ENCODE measurements at places on chromosomes 6 and 20. TPM values are rescaled to one million over a fixed set of nuclear protein-coding genes. Genes with fewer than 3 reads are reported as not detected.
A peak's percentile ranks its signal among the peaks of the same experiment; 100 is the strongest.

Gene SIRPB1
- total RNA-seq, result 2.3 TPM

Gene SLC17A1
- total RNA-seq, result not detected

Gene LBP
- total RNA-seq, result 2.2 TPM

Gene HFE
- 10.5 TPM for total RNA-seq

- no peak for DNase-seq
- H3K4me1 ChIP-seq, result peaks cover 6% of the 10 kb centered on the region
- H3K27ac ChIP-seq, result peak overlapping the region; percentile 59
Observed at GRCh38 chr6:168217880-168218537, 101.6 kb downstream of the DACT2 start.

Gene TAAR2
- total RNA-seq, result not detected

Gene TMEM74B
- 1.5 TPM for total RNA-seq

GRCh38 chr20:46243707-46244628 lies 64.3 kb downstream of the CDH22 start:
- H3K27me3 ChIP-seq, result no peaks in the 10 kb centered on the region
- no peaks in the 10 kb centered on the region for H3K4me1 ChIP-seq
- H3K4me3 ChIP-seq, result no peak overlapping the region
- no peak for DNase-seq
- H3K36me3 ChIP-seq, result no peaks in the 10 kb centered on the region

Gene ZBTB46
- 11.5 TPM for total RNA-seq

DNA sequence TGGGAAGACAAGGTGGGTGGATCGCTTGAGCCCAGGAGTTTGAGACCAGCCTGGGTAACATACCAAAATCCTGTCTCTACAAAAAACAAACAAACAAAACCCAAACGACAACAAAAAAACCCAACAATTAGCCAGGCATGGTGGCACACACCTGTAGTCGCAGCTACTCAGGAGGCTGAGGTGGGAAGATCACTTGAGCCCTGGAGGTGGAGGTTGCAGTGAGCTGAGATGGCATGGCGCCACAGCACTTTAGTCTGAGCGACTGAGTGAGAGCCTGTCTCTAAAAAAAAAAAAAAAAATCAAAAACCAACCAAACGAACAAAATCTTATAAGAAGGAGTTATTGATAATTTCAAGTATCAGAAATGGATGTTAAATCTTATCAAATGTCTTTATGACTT lies 114.9 kb downstream of the CDH26 start:
- peaks cover 5% of the 10 kb centered on the region for H3K4me1 ChIP-seq
- no peak overlapping the region for H3K27ac ChIP-seq
- DNase-seq, result no peak
- no peaks in the 10 kb centered on the region for H3K36me3 ChIP-seq

GRCh38 chr20:60877071-60877857 lies 374.8 kb upstream of the CDH4 start:
- H3K36me3 ChIP-seq, result no peaks in the 10 kb centered on the region
- no peaks in the 10 kb centered on the region for H3K4me1 ChIP-seq
- no peak overlapping the region for H3K4me3 ChIP-seq

- peaks cover 81% of the 10 kb centered on the region for H3K27me3 ChIP-seq
- peak within 1 kb of the TSS; percentile 46 for H3K4me3 ChIP-seq
- DNase-seq, result peak; percentile 88
- H3K4me1 ChIP-seq, result peaks cover 12% of the 10 kb centered on the region
- peaks cover 6% of the 10 kb centered on the region for H3K36me3 ChIP-seq
Observed at GRCh38 chr6:1609648-1610496, at the start of gene FOXC1. FOXC1 (plus strand) TSS chr6:1609915; CDS start chr6:1610446, 531 bp downstream.

Gene SERINC1
- total RNA-seq, result 250 TPM

DNA sequence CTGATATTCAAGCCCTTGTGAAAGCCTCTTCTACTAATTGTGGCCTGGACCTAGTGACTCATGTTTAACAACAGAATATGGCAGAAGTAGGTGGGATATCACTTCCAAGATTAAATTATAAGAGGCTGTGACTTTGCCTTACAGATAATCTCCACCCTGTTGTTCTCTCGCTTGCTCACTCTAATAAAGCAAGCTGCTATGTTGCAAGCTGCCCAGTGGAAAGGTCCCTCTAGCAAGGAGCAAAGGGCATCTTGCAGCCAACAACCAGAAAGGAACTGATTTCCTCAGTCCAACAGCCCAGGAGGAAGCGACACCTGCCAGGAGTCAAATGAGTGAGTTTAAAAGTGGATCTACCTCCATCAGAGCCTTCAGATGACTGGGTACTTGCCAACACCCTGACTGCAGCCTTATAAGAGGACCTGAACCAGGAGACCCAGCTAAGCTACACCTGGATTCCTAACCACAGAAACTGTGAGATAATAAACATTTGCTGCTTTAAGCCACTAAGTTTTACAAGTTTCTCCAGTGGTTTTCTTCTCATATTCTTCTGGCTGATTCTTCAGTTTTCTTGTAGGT lies 112.6 kb downstream of the FRK start:
- H3K4me3 ChIP-seq, result no peak overlapping the region
- H3K27me3 ChIP-seq, result no peaks in the 10 kb centered on the region
- H3K36me3 ChIP-seq, result no peaks in the 10 kb centered on the region
- DNase-seq, result no peak
- H3K27ac ChIP-seq, result no peak overlapping the region

All from tibial nerve (tissue), 4 donors.